ENCODE measurements at places on chromosomes 13 and 19.

- peak; percentile 30 for DNase-seq
Observed at GRCh38 chr19:38819231-38819920, 6.6 kb upstream of the LGALS4 start.

- no peak for DNase-seq
Observed at GRCh38 chr13:22944378-22944777, 236.4 kb upstream of the SGCG start.

- no peak for DNase-seq
Observed at GRCh38 chr19:33724721-33725060, 72.0 kb upstream of the KCTD15 start.

GRCh38 chr19:8310342-8311055 is 2.3 kb upstream of the CD320 start:
- no peak for DNase-seq

DNA sequence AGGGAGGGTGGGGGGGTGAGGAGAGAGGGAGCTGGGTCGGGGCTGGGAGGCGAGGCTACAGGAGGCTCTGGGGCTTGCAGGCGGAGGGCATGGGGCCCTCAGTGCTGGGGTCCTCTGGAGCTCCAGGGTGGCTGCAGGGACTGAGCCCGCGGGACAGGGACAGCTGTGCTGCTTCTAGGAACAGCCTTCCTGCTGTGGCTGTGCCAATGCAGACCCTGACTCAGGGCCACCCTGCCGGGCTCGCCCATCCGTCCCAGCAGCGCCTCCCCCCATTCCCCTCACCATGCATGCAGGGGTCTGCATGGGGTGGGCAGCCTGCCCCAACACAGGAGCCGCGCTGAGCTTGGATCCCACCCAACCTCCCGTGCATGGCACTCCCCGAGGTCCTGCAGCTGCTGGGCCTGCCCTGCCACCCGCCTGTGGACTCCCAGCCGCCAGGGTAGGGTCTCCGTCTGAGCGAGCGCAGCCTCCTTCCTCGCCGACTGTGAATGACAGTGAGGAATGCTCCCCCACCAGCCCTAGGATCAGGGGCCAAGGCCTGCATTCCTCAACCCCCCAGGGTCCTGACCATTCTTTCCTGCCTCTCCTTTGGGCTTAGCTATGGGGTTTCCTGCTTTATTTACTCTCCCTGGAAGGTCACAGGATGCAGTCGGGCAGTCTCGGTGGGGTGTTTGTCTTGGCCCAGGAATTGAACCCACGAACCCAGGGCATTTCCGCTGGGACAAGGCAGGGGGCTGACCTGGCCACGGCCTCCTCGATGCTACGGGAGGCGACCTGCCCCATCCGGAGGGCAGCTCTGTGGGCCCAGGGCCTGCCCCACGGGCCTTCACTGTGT is 23.4 kb downstream of the CEBPG start:
- DNase-seq = no peak

DNA sequence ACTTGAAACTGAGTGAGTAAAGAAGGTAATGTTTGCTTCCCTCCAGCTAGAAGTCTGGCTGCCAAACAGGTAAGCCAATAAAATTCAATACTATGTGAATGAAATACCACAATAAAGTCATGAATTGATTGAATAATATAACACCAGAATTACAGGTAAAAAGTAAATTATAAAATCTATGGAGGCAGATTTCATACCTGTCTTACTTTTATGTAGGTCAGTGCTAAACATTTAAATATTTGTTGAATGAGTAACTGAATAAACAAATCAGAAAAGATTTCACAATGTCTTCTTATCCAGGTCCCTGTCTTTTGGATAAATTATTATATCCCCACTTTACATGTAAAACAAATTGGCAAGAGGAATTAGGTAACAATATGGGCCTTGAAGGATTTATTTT is 62.7 kb downstream of the MICU2 start:
- no peak for DNase-seq

GRCh38 chr13:33571618-33572017 is 246.3 kb upstream of the RFC3 start:
- peak; percentile 25 for DNase-seq

GRCh38 chr19:13255041-13255718 is 105.0 kb downstream of the IER2 start:
- DNase-seq = no peak

DNA sequence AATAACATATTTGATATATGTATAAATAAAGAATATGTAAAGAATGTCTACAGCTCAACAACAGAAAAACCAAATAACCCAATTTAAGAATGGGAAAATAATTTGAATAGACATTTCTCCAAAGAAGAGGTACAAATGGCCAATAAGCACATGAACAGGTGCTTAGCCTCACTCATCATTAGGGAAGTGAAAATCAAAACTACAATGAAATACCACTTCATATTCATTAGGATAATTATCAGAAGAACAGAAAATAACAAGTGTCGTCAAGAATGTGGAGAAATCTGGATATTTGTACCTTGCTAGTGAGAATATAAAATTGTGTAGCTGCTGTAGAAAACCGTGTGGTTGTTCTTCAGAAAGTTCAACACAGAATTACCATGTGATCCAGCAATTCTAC is 8.4 kb upstream of the SUPT20H start:
- no peak for DNase-seq

- no peak for DNase-seq
Observed at GRCh38 chr13:110279684-110280083, 27.3 kb downstream of the COL4A1 start.

DNA sequence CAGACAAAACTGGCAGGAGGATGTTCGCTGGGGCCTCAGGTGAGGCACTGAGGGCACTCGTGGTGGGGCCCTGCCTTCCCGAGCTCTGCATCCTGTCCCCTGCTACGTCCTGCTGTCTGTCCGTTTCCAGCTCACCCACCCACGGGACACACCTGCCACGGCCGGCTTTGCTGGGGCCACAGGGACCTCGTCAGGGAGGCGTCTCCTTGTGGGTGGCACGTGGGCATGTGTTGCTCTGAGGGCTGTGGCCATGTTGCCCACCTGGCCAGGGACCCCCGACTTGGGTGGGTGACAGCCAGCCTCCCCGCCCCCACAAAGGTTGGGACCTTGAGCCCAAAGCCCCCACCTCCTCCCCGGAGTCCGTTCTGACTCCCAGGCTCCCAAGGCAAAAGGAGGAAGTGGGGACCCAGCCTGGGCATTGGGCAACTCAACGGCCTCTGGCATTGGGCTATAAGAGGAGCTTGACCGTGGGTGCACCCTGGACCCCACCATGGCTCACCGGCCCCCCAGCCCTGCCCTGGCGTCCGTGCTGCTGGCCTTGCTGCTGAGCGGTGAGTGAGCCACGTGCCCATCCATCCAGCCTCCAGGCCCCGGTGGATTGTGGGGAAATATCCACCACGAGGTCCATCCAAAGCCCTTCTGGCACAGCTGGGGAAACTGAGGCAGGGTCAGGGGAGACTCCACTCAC is at the start of gene PRTN3:
TSS of gene PRTN3 (plus strand) at position 481 of the 688 bp plus-strand sequence. CDS start at position 491, 10 bp downstream.
- DNase-seq = no peak

- no peak for DNase-seq
Observed at GRCh38 chr13:43537124-43537523, 249.6 kb downstream of the ENOX1 start.

DNA sequence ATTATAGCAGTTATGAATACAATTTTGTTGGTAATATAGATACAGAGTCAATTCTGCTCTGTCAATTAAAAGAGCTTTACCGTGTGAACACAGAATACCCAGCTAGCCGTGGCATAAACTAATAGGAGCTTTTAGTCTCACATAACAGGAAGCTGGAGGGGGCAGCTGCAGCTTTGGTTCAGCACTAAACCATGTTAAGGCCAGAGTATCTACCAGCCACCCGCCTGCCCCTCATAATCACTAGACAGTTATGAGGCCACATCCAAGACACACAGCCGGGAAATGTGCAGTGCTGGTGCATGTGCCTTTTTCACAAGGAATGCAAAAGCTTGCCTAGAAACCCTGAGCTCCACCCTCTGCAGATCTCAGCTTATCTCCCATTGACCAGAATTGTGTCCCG is 62.3 kb downstream of the SGCG start:
- DNase-seq = no peak

DNA sequence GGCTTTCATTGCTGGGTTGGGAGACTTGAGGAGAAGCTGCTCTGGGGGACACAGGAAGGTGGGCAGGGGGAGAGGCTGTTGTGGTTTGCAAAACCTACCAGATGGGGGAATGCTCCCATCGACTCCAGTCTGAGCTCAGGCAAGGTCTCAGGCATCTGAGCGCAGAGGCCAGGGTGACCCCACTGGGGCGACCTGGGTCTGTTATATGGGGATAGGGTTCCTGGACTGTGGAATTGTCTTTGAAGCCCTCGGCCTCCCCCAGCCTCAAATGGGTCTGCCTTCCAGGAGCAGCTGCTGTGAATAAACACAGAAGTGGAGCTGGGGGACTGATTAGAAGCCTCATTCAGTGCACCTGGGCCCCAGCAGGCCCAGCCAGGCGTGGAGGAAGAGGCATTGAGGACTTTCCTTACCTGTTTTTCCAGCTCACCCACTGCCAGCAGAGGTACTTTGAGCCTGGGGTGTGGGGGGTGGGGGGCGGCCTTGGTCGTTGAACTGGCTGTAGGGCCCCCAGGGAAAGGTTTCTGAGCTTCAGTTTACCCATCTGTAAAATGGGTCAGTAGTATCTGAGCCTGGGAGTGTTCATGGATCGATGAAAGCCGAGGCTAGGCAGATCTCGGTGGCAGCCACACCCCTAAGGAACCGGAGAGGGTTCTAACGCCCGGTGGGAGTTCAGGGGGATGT is 1.4 kb downstream of the CERS4 start:
- DNase-seq = peak; percentile 55

DNA sequence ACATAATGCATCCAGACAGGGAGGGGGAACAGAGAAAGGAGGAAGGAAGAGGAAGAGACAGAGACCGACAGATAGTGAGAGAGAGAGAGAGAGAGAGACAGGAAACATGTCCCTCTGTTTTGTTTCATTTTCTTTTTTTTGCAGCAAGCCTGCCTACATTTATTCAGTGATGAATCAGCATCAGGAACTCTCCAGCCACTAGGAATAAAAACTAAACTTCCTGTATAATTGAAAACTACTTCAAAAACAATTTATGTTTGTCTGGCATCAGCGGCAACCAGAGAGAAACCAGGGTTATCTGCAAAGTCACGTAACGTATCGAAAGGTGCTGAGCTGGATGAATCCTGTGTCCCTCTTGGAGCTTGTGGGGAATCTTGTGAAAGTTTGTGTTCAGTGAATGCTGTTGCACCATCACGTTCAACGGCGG is 148.6 kb upstream of the SOX21 start:
- DNase-seq = no peak

- DNase-seq = no peak
Observed at GRCh38 chr13:100728201-100728600, 53.6 kb upstream of the TMTC4 start.

GRCh38 chr19:12748489-12748888 is 3.1 kb upstream of the BEST2 start:
- DNase-seq = no peak

- DNase-seq = no peak
Observed at GRCh38 chr13:45881353-45881752, 29.8 kb upstream of the SIAH3 start.

GRCh38 chr19:49746206-49746958 is 16.7 kb downstream of the TSKS start:
- DNase-seq = no peak

- DNase-seq = no peak
Observed at GRCh38 chr13:58992478-58993042, 1171.2 kb downstream of the DIAPH3 start.

DNA sequence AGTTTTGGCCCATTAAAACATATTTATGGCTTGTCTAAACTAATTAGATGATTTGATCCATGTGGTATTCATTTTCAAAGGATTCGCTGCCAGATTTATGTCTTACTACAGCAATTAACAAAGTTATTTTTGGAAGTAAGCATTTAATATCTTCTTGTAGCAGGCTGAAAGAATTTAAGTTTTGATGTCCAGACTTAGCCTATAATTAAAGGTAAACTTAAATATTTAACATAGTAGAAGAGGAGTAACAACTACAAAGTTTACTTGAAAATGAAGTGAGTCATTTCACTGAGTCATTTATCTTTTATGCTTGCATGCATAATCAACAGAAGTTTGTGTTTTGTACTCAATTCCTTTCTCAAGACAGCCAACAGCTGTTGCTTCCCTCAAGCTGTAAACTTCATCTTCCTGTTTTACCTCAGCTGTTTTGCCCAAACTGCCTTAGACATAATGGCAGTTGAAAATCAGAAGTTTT is 58.1 kb downstream of the EDNRB start:
- DNase-seq = no peak

- no peak for DNase-seq
Observed at GRCh38 chr13:101529422-101529821, 76.9 kb downstream of the ITGBL1 start.

GRCh38 chr19:15264061-15264932 is 32.0 kb upstream of the EPHX3 start:
- peak; percentile 82 for DNase-seq

DNA sequence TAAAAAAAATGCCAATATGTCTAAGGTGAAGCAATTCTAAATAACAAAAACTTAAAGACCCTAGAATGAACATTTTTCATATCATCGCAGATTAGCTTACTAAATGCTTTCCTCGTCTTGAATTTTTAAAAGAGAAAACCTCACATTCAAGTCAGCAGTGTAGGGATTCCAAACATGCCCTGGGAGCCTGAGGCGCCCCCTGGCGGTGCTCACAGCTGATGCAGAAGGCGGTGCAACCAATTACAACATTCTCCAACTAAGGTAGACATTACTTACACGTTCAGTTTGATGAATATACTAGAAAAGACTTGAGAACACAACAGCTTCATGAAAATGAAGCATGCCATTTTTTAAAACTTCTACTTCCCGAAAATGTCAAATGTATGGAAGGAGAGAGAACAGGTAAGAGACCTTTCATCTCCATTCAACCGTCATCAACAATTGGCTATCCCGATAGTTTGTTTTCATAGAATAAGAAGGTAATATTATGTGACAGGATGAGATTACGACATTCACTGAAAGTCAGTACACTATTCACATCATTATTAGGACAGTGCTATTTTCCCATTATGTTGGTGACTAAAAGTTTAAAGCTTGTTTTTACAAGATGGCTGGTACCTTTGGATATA is 304.4 kb downstream of the DCLK1 start:
- DNase-seq = no peak

GRCh38 chr13:51360489-51360888 is 21.0 kb downstream of the SERPINE3 start:
- no peak for DNase-seq

- DNase-seq = no peak
Observed at GRCh38 chr13:71613066-71613745, 253.8 kb downstream of the DACH1 start.

DNA sequence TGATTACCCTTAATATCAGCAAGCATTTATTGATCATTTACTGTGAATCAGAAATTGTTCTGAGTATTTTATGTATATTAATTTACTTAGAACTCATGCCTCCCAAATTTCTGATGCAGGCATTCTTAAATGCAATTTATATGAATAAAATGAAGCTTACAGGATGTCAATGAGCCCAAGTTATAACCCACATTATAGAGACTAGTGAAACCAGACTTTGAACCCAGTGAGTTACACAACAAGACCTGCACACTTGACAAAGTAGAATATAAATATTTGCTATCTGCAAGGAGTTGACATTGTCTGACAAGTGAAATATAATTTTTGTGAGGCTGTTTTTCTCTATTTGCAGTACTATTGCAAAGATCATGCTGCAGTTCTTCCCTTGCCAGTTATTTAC is 656.0 kb downstream of the GPC5 start:
- DNase-seq = no peak

GRCh38 chr13:31201341-31202031 is 1.7 kb downstream of the B3GLCT start:
- DNase-seq = no peak
